ENCODE measurements at places on chromosomes 11 and 22.

DNA sequence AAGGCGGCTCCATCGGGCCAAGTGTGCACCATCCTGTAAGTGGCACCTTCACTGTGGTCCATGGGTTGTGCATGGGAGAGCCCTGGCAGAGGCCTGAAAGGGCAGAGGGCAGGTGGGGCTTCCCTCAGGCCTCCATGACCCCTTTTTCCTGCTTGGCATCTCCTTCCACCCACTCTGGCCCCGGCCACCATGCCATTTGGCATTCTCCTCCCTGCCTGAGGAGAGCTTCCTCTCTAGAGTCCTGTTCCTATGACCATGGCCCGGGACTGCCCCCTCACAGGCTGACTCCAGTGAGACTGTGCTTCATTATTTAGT, 4.9 kb downstream of the OTOG start:
- DNase-seq = no peak

- DNase-seq = no peak
Measured at GRCh38 chr11:2194877-2195755, 23.5 kb upstream of the TH start.

- no peak for DNase-seq
Measured at GRCh38 chr11:128720522-128720985, 26.7 kb downstream of the FLI1 start.

DNA sequence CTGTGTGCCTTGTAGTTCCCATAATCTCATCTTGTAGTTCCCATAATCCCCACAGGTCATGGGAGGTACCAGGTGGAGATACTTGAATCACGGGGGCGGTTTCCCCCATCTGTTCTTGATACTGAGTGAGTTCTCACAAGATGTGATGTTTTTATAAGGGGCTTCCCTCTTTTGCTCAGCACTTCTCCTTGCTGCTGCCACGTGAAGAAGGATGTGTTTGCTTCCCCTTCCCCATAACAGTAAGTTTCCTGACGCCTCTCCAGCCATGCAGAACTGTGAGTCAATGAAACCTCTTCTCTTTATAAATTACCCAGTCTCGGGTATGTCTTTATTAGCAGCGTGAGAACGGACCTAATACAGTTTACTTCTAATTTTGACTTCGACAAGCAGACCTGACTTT, 14.0 kb upstream of the SMIM38 start:
- no peak for DNase-seq

GRCh38 chr11:108592591-108593213, 866 bp downstream of the EXPH5 start:
- no peak for DNase-seq

Data from C1 segment of cervical spinal cord (tissue), 14 donors.